ENCODE measurements at places on chromosomes 16 and 17.

GRCh38 chr16:21523411-21524067 is 75.8 kb upstream of the METTL9 start:
- no peak overlapping the region for H3K27ac ChIP-seq
- no peak overlapping the region for H3K4me3 ChIP-seq
- peak; percentile 47 for DNase-seq

DNA sequence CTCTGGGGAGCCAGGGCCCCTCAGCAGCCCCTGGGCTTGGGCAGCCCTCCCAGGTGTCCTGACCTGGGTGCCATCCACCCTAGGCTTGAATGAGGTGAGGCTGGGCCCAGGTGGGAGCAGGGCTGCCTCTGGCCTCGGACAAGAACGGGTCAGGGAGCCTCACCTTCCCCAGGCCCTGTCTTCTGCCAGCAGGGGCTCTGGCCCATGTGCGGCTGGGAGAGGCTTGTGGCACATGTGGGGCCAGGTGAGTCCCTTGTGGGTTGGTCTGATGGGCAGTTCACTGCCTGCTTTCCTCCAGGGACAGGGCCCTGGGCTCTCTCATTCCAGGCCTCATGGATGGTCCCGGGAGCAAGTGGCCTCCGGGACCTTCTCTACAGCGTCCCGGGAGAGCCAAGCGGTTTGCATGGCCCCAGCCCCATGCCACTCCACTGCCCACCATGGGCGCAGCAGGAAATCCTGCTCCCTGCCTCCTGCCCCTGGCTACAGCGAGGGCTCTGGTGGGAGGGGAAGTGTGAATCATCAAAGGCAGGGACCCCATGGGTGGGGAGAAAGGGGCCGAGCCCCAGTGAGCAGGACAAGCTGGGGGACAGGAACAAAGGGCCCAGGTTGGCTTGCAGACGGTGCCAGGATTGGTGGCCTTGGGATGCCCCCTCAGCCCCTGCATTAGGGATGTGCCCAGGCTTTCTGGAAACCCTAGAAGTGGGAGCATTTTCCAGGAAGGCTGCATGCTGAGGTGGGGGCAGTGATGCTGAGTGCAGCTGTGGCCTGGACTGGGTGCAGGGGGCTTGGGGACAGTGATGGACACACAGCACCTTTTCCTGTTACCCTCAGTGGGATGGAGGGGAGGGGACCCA is 12.2 kb downstream of the VASN start:
- no peak for DNase-seq
- no peaks in the 10 kb centered on the region for H3K36me3 ChIP-seq
- H3K4me3 ChIP-seq, result no peak overlapping the region
- H3K27ac ChIP-seq, result no peak overlapping the region
- no peaks in the 10 kb centered on the region for H3K4me1 ChIP-seq

GRCh38 chr17:1899403-1900000 is 69.7 kb downstream of the RPA1 start:
- no peak overlapping the region for H3K27ac ChIP-seq
- no peak overlapping the region for H3K4me3 ChIP-seq
- H3K36me3 ChIP-seq, result no peaks in the 10 kb centered on the region
- no peaks in the 10 kb centered on the region for H3K27me3 ChIP-seq

- no peaks in the 10 kb centered on the region for H3K27me3 ChIP-seq
- no peaks in the 10 kb centered on the region for H3K36me3 ChIP-seq
- DNase-seq, result peak; percentile 32
- H3K4me1 ChIP-seq, result no peaks in the 10 kb centered on the region
Measured at GRCh38 chr16:84462296-84463210, 41.9 kb downstream of the MEAK7 start.

GRCh38 chr16:19520861-19521331 is 1.0 kb downstream of the GDE1 start:
- no peaks in the 10 kb centered on the region for H3K27me3 ChIP-seq
- peaks cover 65% of the 10 kb centered on the region for H3K4me1 ChIP-seq
- peaks cover 10% of the 10 kb centered on the region for H3K36me3 ChIP-seq
- peak overlapping the region; percentile 77 for H3K4me3 ChIP-seq
- H3K27ac ChIP-seq, result peak overlapping the region; percentile 86
- DNase-seq, result no peak

DNA sequence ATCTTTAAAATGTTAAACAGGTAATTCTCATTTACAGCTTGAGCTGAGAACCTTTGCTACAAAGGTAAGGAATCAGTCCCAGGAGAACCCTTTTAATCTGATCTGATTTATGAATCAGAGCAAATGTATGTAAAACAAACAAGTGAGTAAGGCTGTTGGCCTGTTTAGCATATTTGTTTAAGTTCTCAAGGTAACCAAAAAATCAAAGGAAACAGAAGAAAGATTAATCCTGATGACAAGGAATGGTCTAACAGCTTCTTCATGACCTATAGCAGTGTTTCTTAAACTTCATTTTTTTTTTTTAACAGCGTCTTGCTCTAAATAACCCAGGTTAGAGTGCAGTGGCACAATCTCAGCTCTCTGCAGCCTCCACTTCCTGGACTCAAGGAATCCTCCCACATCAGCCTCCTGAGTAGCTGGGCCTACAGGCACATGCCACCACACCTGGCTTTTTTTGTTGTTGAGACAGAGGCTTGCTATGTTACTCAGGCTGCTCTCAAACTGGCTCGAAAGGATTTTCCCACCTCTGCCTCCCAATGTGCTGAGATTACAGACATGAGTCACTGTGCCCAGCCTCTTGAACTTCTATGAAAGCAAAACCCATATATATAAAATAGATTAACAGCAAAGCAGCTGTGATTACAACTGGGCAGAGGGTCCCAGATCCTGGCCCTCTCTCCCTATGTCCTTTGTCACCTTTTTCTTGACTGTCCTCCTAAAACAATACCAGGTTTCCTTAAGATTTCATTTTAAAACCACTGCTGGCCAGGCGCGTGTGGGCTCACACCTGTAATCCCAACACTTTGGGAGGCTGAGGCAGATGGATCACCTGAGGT is 5.1 kb upstream of the JPT1 start:
- no peak overlapping the region for H3K4me3 ChIP-seq
- DNase-seq, result peak; percentile 34
- H3K27me3 ChIP-seq, result no peaks in the 10 kb centered on the region
- H3K27ac ChIP-seq, result no peak overlapping the region
- no peaks in the 10 kb centered on the region for H3K4me1 ChIP-seq

DNA sequence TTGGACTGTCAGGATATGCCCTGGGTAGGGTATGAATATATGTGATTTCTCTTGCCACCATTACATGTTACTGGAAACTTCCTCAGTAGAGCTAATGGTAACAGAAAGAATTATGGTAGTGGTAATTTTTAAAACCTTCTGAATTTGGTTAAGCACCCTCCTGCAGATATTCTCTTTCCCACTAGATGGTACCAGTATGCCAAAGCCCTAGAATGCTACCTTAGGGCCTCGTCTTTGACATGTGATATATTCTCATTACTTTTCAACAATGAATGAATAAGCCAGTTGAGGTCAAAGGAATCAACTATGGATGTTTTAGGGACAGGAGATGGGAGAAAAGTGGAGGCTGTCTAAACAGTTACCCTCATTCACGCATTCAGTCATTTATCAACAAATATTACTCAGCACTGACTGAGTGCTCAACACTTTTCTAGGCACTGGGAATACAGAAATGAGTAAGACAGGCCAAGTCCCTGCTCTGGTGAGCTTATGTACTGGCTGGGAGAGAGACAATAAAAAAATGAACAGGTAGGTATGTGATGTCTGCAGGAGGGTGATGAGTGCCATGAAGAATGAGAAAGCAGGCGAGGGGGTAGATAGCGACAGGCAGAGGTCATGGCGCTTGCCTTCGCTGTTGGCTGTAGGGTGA is 14.7 kb downstream of the CDH13 start:
- H3K36me3 ChIP-seq, result no peaks in the 10 kb centered on the region
- DNase-seq, result no peak

DNA sequence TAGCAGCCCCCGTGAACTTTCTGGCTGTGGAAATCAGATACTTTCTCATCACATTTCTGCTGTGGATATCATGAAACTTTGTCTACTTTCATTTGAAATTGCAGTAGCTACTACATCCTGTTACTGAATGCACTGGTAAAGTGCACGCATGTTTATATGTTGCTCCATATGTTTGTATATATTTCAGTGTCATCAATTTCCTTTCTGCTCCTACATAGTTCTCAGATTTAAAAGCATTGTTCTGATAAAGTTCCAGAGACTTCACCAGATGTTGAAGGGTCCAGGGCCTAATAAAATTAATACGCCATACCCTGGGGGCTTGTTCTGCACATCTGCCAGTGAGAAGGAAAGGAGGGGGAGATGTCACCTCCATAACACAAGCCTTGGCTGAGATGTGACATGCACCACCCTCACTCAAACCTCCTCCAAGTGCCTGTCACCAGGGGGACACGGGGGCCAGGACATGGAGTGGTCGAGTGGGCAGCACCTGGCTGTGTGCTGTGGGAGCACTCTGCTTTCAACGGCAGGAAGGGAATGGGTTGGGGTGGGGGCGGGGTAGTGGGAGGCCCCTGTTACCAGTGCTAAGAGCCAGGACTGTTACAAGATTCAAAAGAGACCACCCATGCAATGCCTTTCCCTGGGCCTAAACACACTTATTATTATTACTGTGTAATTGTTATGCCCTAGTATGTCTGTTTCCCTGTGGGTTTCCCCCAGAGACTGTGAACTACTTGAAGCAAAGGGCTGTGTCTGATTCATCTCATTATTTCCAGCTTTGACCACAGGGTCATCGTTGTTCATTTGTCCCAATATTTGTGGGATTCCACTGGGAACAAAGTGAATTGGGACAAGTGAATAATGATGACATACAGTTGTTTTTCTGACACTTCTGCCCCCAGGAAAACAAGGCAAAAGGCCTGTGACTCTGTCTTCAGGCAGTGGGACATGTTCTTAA is 193.4 kb downstream of the FOXL1 start:
- H3K36me3 ChIP-seq, result no peaks in the 10 kb centered on the region
- H3K27ac ChIP-seq, result no peak overlapping the region
- no peak for DNase-seq
- no peak overlapping the region for H3K4me3 ChIP-seq
- H3K27me3 ChIP-seq, result no peaks in the 10 kb centered on the region

DNA sequence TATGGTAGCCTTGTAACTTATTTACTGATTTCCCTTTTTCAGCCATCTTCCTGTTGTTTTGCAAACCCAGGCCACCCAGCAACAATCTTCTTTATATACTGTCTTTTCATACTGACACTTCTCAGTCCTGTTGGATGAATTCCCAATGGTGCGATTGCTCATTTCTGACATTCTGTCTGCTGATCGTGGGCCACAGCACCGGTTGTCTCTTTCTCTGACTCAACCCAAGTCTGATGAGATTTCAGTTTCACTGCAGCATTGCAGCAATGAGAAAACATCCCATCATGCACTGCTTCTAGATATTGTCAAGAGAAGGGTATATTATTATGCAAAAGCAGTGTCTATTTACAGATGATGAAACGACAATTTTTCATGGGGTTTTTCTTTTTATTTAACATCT is 349.2 kb upstream of the HSBP1 start:
- no peaks in the 10 kb centered on the region for H3K27me3 ChIP-seq
- no peak overlapping the region for H3K27ac ChIP-seq
- H3K36me3 ChIP-seq, result no peaks in the 10 kb centered on the region

DNA sequence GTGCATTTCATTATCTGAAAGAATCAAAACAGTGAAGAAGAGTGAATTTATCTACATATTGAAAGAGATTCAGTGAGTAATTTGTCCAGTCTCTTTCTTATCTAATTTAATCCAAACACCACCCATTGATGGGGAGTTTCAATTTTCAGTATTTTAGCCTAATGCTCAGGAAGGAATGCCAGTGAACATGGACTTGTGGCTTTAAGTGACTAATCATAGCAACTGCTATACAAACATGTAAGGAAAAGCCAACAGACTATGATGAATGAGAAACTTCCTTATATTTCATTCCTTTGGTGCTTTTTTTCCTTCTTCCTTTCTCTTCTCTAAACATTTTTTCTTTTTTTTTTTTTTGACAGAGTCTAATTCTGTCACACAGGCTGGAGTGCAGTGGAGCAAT is 885.8 kb downstream of the KCNJ2 start:
- no peaks in the 10 kb centered on the region for H3K4me1 ChIP-seq
- DNase-seq, result no peak
- H3K27ac ChIP-seq, result no peak overlapping the region
- no peaks in the 10 kb centered on the region for H3K36me3 ChIP-seq
- H3K4me3 ChIP-seq, result no peak overlapping the region

- no peaks in the 10 kb centered on the region for H3K36me3 ChIP-seq
- H3K4me1 ChIP-seq, result no peaks in the 10 kb centered on the region
- no peak for DNase-seq
- no peaks in the 10 kb centered on the region for H3K27me3 ChIP-seq
Measured at GRCh38 chr16:60763869-60764268, 1272.4 kb downstream of the CDH8 start.

All from Peyer's patch (tissue), 4 donors.